Stimulated activated CD4-positive, alpha-beta T cell treated with anti-CD3 and anti-CD28 coated beads, TNF-alpha, amount 100 ng/mL, for 1 hour (primary cell): ENCODE measurements at places on chromosomes 4 and X.

DNA sequence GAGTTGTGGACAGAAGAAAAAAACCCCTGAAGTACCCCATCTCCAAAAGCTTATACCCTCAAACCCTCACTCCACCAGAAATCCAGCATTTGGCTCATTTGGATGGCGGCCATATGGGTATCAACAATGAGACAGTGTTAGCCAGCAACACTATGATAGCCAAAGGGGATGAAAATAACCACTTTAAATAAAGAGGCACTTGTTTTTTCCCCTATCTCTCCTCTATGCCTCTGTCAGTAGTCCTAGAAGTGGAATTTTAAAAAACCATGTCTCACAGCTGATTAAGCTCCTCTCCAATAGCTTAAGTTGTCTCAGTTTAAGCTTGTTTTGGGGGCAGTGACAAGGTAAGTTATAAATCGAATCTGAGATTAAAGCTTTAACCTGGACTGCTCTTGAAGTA is 124.0 kb downstream of the MOSPD2 start:
- no peak for DNase-seq

DNA sequence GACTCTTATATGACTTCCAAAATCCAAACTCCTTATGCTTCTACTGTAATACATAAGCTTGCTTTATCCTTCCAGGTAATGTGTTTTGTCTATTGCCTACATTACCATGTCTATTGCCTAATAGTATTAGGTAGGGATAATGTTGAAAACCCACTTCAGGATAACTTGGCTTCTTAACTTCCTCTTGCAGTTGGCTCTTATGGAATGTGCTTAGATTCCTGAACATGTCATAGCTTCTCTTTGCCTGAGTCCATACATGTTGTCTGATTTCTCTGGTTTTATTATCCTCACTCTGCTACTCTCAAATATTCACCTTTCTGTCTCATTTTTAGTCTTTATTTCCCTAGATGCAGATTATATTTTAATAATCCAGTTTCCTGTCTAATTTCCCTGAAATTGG is 599.9 kb downstream of the IL15 start:
- DNase-seq, result no peak

- DNase-seq, result no peak
Observed at GRCh38 chr4:78899302-78899701, 39.9 kb downstream of the PAQR3 start.

- no peak for DNase-seq
Observed at GRCh38 chr4:117357866-117358265, 272.5 kb upstream of the TRAM1L1 start.

DNA sequence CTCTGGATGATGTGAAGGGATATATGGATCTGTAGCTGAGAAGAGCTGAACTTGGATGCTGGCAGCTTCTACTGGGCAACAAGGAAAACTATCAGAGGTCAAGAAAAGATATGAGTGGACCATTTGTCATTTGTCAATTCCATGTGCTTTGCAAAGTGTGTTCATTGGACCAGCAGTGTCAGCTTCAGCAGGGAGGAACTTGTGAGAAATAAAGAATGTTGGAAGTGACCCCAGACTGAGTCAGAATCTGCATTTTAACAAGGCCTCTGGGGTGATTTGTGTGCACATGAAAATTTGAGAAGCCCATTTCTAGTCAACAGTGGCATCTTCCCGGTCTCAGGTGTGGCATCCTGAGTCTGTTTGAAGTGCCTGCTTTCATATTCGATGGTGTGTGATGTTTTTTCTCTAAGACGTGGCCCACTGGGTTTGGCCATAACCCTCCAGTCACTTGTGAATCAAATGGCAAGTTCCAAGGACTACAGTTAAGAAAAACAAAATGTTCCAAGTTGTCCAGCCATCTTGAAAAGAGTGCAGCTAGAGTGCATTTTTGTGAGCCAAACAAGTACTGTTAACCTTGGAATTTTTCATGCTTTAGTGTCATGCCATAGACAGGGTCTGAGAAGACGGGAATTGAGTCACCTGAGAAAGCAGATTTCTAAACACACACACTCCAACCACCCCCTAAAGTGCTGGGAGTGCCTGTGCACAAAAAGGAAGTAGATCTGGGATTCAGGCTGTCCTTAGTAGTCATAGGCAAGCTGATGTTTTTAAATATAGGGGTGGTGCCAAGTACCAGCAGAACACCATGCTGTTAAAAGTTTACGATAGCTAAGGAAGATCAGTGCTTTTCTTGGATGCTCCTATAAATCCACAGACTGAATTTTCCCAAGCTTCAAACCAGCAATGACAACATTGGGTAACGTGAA is 26.4 kb downstream of the GPM6B start:
- DNase-seq, result no peak

- DNase-seq, result no peak
Observed at GRCh38 chr4:108834835-108835384, 72.1 kb upstream of the ETNPPL start.

- no peak for DNase-seq
Observed at GRCh38 chr4:168524006-168524405, 27.2 kb downstream of the PALLD start.

DNA sequence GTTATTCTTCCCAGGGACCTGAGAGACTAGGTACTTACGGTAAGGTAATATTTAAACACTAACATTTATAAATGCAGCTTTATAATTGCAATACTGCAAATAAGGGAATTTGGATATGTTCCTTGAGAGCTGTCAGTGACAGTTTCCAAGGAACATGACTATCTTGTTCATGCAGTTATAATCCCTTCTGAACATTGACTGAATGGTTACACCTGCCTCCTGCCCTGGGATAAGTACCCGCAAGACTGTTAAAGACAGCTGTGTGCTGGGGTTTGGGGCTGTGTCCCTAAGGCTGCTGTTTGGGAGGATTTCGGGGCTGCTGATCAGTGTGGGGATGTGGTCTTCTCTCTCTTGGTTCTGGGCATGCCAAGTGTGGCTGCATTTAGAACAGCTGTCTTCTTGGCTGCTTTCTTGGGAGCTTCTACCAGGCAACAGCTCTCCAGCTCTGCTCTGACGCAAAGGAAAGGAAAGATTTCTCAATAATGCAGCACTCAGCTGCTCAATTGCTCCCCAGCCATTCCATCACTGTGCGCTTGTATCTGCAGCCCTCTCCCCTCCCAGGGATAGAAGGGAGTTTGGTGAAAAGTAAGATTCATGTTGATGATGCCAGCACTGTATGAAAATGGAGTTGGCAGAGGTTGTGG is 298.8 kb upstream of the TAPT1 start:
- DNase-seq, result no peak

- no peak for DNase-seq
Observed at GRCh38 chrX:34884817-34885216, 57.8 kb upstream of the FAM47B start.

GRCh38 chr4:10832806-10833628 is 148.4 kb upstream of the CLNK start:
- DNase-seq, result no peak

DNA sequence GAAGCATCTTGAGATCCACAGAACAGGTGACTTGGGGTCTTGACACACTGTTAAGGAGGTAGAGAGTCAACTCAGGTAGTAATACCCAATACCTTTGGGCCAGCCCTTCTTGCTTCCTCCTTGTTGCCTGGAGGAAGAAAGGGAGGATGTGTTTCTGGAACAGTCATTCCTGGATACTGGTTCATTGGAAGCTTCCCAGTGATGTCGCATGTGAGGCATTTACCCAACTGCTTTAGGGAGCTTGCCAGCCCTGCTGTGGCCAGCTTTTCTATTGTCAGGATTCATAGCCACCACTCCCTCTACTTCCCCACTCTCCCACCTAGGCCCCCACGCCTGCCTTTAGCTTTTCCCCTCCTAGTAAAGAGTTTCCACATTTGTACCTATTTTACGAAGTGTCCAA is 310.3 kb upstream of the PRPS2 start:
- DNase-seq, result no peak

DNA sequence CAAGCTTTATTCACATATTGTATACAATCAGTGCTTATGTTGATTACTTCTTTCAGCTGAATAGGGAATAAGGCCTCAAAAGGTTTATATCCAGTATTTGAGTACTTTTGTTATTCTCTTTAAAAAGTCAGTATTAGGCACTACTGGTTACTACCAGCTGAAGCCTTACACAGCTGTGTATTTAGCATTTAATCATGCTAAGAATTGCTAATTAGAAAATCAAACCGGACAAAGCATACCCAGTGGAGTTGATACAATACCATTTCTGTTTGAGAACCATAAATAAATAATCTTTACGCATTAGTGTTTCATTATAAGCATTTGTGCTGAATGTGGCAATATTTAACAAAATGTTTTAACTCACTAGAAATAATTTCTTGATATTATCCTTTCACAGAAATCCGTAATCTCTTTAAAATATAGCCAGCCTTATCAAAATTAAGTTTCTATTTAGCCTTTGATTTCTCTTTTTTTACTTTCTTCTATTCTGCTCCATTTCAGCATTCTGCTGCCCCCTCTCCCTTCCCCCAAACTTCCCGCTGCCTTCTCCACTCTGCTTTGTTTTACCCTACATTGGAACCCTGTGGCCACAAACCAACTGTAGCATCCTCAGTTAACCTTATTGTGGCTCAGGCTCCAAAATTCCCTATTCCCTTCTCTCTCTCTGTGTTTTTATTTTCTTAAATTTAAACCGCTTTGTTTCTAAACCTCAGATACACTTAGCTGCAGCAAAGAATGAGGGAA is 37.8 kb downstream of the UGT8 start:
- no peak for DNase-seq

- no peak for DNase-seq
Observed at GRCh38 chr4:73315091-73315490, 56.5 kb upstream of the ANKRD17 start.

- DNase-seq, result no peak
Observed at GRCh38 chrX:111444881-111445280, 32.9 kb upstream of the DCX start.

DNA sequence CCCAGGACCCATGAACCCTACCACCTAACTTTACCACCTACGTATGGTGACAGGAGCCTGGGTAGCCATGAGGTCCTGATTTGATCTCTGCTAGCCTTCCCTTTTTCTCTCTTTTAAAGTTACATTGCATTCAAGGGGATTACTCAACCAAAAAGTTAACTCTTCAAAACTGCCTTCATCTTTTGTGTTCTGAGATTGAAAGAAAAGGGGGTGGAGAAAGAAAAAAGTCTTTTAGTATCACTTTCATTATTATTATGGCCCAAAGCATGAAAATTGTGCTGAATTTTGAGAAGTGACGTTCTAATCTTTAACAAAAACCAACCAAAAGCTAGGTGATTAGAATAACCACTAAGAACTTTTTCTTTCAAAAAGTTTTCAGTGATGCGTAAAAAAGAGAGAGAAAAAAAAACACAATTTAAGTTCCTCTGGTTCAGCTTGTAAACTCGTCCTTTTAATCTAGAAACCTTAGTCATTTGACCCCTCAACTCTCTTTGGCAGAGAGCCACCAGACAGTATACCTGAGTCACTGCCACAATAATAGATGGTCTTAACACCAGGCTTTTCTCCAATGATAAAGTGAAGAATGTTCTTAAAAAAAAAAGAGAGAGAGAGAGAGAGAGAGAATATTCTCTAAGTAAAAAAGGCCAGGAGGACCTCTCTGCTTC is 347.4 kb upstream of the FGF13 start:
- no peak for DNase-seq

GRCh38 chr4:56648021-56648823 is 32.9 kb downstream of the HOPX start:
- DNase-seq, result no peak

DNA sequence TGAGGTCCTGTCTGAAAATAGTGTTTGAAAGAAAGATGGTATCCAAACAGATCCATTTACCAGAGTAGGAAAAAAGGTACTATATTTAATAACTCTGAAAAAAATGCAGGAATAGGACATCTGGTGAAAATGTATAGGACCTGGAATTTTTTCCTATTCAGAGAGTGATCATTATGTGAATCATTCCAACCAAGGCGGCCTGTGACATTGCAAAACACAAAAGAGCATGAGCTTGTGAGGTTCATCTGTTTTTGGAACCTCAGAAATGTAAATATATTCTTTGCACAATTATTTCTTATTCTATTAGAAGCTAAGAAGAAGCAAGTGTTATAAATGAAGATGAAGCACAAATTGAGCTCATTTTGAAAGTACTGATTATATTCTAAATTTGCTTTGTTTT is 2.0 kb downstream of the C4orf51 start:
- DNase-seq, result no peak

GRCh38 chrX:120560405-120560841 is 339 bp downstream of the CUL4B start:
- peak; percentile 3 for DNase-seq

DNA sequence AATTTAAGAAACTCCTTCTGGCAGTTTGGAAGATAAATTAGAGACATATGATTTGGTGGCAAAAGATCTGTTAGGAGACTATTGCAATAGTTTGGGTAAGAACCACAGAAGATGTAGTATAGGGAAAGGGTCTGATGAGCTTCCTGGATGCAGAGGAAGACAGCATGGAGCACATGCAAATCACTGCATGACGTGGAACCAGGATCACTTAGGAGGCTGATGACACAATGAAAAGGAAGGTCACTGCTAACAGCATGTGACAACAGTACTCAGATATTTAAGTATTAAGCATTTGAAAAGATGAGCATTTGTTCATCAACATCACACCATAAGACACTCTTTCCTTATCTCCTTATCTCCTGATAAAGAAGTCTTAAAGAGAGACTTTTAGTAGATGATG is 167.8 kb upstream of the LDB2 start:
- DNase-seq, result no peak

- no peak for DNase-seq
Observed at GRCh38 chrX:43493756-43494155, 162.3 kb upstream of the MAOA start.

GRCh38 chrX:72121383-72121782 is 10.3 kb downstream of the RTL5 start:
- no peak for DNase-seq

DNA sequence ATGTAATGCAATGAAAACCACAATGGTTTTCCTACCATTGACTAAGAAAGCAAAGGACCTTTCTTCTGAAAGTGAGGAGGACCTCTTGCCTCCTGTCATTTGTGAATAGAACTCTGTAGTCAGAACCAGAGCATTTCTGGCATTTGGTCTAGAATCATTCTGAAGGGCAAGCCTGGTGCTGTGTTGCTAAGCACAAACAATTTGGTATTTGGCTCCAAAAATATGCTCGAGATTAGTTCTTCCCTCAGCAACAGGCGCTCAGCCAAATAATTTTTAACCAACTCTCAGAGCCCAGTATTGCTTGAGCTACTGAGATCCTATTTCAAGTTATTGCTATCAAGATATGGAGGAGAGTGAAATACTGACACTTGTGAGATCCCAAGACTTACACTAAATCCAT is 71.0 kb downstream of the SNCA start:
- DNase-seq, result no peak

GRCh38 chr4:94558392-94558904 is 106.7 kb downstream of the PDLIM5 start:
- DNase-seq, result no peak
